ENCODE measurements at places on chromosomes 3 and 15.

- DNase-seq = no peak
Observed at GRCh38 chr3:77179762-77180161, 139.9 kb downstream of the ROBO2 start.

DNA sequence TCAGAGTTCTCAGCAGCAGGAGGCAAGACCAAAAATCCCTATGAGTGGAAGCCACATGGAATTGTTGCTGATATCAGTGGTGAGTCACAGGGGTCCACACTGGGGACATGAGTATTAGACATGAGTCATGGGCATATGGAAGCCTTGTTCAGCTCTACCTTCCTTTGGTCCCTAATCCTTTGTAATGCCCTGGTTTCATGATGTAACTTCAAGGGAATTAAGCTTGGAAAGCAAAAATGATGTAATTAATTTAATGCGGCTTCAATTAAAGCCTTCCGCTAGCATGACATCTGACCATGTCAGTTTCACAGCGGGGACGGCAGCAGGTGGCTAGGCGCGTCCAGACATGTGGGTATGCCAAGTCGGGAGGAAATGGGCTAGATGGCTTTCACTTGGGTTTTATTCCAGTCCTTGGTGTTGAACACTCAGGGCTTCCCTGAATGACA lies 176.1 kb upstream of the RGMA start:
- DNase-seq = no peak

DNA sequence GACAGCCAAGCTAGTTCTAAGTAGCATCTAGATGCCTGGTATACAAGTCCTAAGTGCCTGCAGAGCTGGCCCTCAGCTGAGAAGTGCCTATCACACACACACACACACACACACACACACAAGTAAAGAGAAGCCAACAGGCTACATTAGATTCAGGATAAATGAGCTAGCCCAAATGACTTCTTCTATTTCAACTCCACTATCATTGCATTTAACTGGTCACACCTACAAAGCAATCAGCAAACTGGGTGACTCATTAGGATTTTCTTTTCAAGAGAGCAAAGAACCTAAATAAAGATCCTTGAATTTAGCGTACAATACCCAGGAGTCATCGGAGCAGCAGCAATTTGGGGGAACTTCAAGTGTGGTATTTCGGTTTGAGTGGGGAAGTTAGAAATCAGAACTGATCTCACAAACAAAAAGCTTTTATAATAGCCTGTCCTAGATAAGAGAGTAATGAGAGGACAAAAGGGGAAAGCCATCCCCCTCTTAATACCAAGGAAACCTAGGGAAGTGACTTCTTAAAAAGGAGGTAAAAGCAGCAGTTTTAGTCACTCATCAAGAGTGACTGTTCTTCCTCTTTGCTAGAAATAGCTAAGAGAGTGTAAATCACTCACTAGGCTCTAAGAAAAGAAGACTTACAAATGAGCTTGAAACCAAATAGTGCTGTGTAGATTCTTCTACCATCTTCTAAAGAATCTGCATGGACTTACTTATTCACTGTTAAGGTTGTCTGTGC lies 112.7 kb downstream of the TNIK start:
- DNase-seq = no peak

DNA sequence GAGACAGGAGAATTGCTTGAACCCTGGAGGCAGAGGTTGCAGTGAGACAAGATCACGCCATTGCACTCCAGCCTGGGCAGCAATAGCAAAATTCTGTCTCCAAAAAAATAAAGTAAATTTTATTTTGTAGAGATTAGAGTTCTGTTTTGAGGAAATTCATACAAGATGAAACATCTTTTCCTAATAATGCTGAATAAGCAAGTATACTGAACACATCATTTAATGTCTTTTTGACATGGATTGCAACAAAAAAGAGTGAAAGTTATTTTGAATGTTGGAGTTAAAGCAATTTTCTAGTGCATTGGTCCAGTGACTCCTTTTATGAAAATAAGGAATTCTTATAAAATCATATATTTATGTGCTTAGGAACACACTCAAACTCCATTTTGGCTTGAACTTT lies 20.5 kb downstream of the LCTL start:
- DNase-seq = no peak

- DNase-seq = no peak
Observed at GRCh38 chr15:27412415-27412814, 441.4 kb downstream of the GABRG3 start.

GRCh38 chr15:42084465-42085235 lies 9.7 kb downstream of the PLA2G4D start:
- no peak for DNase-seq

Measured in heart left ventricle (tissue), 16 donors.